Neural crest cell (in vitro differentiated cells): ENCODE measurements at places on chromosomes 13 and 19.

DNA sequence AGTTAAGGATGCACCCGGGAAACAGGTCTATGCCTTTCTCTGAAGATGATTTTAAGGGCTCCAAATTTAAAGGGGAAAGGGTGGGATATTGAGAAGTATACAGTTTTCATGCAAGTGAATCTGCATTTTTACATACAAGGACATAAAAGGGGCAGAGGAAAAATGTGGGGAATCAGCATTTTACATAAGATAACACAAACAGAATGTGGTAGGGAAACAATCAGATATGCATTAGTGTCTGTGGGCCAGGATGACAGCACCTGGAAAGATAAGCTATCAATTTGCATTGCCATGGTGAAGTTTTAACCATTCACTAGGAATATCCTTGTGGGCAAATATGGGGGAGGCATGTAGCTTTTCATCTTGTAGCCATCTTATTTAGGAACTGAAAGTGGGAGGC lies 24.1 kb downstream of the IGFL3 start:
- DNase-seq: no peak

GRCh38 chr19:19532806-19533701 lies 4.3 kb downstream of the YJEFN3 start:
- no peak for DNase-seq

- no peak for DNase-seq
Measured at GRCh38 chr19:2848616-2849015, 7.3 kb downstream of the ZNF555 start.

GRCh38 chr13:102402290-102402689 lies 442 bp upstream of the FGF14 start:
- peak; percentile 41 for DNase-seq

GRCh38 chr13:51291341-51291740 lies 48.1 kb upstream of the SERPINE3 start:
- no peak for DNase-seq

- DNase-seq: no peak
Measured at GRCh38 chr19:21902571-21902970, 66.6 kb upstream of the ZNF43 start.

DNA sequence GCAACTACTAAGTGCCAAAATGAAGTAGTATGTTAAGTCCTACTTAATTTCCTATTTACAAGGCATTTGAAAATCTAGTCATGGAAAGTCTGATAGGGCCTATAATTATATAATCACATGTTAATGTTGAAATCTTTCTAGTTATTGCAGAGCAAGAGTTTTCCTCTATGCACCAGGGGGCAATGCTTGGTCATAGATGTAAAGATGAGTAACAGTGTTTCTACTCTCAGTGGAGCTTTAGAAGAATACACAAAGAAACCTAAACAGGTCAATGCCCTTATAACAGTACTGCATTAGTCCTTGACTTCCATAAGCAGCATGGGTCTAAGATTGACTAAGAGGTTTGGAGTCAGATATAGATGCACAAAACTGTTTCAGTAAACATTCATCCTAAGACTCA lies 218.7 kb downstream of the KCTD12 start:
- DNase-seq: no peak

GRCh38 chr13:111115061-111115964 lies at the start of gene ARHGEF7:
ARHGEF7 (plus strand) TSS chr13:111115310; CDS start chr13:111115527, 217 bp downstream.
- peak; percentile 32 for DNase-seq

- DNase-seq: no peak
Measured at GRCh38 chr19:30806311-30806710, 434.1 kb downstream of the ZNF536 start.

GRCh38 chr13:106565127-106565775 lies 2.7 kb downstream of the ARGLU1 start:
- DNase-seq: no peak

- no peak for DNase-seq
Measured at GRCh38 chr13:48233889-48234488, 983 bp downstream of the ITM2B start.

DNA sequence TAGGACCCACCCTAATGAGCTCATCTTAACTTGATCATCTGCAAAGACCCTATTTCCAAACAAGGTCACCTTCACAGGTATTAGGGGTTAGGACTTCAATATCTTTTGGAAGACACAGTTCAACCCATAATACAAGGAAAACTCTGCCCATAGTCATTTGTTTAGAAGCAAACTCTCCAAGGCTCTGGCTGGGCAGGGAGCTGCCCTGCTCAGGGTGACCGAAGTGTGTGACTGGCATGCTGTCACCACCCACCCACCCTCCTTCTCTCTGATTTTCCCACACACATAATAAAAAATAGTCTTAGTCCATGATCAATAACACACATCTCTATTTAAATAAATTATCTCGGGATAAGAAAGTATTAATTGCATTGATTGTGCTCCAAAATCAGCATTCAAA lies 161.1 kb downstream of the KCTD15 start:
- DNase-seq: no peak

GRCh38 chr19:10634963-10635362 lies 9.6 kb downstream of the SLC44A2 start:
- DNase-seq: no peak

GRCh38 chr19:19459707-19460251 lies 54.3 kb downstream of the GATAD2A start:
- DNase-seq: no peak

- no peak for DNase-seq
Measured at GRCh38 chr19:5094768-5095567, 126.1 kb downstream of the KDM4B start.

GRCh38 chr19:46609511-46610412 lies 8.6 kb downstream of the CALM3 start:
- DNase-seq: no peak

GRCh38 chr19:10661946-10662345 lies 7.8 kb downstream of the ILF3 start:
- no peak for DNase-seq

GRCh38 chr13:35157143-35157755 lies 215.2 kb downstream of the NBEA start:
- peak; percentile 39 for DNase-seq

- no peak for DNase-seq
Measured at GRCh38 chr13:21164631-21165030, 11.7 kb downstream of the SKA3 start.

GRCh38 chr13:50589651-50590054 lies 253.8 kb downstream of the DLEU7 start:
- no peak for DNase-seq

DNA sequence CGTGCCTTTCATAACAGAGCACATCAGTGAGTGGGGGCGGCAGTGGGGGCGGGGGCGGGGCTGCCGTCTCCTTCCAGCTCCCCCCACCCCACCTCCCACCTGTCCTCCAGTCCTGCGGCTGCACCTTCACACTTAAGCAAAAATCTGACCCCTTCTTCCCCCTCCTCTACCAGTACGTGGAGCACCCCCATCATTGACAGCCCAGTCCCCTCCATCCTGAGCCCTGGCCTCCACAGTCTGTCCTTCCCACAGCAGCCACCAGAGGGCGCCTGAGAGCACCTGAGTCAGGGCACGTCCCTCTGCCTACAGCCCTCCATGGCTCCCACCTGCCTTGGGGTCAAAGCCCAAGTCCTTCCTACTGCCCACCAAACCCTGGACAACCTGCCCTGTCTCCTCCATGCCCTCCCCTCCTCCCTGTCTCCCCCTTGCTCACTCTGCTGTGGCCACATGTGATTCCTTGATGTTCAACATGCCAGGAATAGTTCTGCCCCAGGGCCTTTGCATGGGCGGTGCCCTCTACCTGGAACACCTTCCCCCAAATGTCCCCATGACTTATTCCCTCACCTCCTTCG lies 4.0 kb downstream of the EBI3 start:
- peak; percentile 74 for DNase-seq

GRCh38 chr19:13831537-13832467 lies 36.6 kb downstream of the ZSWIM4 start:
- DNase-seq: no peak

GRCh38 chr19:34310494-34310981 lies 54.5 kb upstream of the GPI start:
- DNase-seq: no peak

GRCh38 chr19:46551164-46551563 lies 50.0 kb upstream of the CALM3 start:
- no peak for DNase-seq
